ENCODE measurements at places on chromosomes 5 and 9.

DNA sequence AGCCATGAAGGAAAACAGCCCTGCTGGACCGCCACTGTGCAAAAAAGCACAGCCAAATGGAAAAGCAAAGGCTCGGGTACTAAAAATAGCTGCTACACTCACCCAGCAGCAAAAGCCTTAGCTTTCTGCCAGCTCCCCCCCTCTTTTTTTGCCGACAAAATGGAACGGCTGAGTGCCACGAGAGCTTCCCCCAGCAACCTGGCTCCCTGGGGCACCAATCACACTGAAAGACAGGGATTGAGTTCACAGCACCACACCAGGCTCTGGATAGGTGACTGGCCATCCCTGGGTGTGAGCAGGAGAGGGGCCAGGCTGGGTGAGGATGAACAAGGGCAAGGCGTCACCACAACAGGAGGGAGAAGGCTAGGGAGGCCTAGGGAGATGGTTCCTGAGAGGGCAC lies 66.7 kb downstream of the SIL1 start:
- no peak for DNase-seq

DNA sequence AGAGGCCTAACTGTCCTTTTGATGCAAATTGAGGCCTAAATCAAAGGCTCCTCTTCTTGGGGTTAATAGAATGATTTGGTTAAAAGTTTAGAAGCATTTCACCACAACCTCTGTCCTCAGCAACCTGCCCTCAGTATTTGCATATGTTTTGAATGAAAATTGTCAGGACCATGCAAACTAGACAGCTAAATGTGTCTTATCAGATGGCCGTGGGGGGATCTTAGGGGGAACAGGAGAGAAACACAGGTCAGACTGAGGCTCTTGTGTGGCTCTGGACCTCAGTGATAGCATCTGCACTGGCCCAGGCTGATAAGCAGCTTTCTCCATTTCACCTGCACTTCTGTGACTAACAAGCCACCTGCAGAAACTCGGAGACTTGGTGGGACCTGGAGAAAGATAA lies 49.0 kb downstream of the FOXI1 start:
- no peak for DNase-seq

DNA sequence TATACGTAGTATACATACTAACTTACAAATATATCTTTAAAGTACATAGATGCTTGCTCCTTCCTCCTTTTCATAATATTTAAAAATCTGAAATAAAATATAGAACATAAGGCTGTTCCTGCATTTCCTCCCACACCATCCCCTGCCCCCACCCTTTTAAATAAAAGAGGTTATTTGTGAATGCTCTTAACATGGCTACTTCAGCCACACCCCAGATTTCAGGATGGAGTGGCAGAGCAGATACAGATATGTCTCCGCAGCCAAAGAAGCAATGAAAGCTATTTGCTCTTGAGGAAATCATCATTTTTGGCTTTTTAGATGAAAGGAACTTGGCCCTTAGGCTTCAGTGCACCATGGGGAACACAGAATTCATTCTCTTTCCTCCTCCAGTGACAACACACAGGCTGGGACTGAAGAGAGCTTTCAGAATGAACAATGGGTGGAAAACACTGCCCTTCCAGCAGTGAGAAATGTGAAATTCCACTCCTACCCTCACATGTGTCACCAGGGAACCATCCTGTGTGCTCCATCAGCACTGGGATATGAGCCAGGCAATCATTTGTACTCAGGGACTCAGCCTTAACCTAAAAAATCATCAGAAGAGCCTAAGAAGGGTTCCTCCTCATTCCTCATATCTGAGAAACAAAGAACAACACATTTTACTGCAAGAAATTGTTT lies 134.3 kb downstream of the PPP2R2B start:
- no peak for DNase-seq

DNA sequence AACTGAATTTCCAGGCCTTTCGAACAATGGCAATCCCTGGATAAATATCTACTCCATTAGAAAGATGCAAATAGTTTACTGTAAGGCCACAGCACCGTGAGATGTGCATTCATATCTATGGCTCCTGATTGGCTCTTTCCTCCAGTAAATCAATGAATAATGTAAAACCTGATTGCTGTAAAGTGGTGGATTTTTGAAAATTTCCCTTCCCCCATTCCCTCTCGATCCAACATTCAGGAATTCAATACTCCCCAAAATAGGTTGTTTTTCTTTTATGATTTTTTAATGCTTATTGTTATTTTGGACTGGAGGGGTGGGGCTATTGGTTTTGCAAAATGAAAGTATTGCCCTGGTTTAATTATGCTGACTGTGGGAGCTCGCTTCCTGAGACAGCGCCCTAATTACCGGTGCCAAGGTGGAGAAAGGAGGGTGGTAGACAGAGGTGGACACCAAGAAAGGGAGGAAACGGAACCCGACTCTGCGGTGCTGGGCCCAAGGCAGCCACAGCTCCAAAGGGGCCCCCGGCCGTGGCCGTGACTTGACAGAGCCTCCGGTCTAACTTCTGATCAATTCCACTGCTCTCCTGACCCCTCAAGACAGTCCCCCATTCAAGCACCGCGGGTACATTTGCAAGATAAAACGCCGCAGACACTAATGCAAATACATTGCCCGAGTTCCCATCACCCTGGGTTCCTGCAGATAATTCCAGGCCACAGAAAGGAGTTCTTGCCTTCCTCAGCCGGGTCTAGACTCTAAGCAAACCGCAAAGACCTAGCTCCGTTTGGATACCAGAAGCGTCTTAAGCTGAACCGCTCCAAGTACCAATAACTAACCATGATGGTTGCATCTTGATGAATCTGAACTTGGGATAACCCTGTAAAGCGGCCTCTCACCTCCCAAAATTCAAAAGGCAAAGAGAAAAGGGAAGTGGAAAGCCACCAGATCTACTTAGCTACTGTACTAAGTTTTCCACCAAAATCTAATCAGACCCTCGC lies 211.2 kb downstream of the MEF2C start:
- no peak for DNase-seq

DNA sequence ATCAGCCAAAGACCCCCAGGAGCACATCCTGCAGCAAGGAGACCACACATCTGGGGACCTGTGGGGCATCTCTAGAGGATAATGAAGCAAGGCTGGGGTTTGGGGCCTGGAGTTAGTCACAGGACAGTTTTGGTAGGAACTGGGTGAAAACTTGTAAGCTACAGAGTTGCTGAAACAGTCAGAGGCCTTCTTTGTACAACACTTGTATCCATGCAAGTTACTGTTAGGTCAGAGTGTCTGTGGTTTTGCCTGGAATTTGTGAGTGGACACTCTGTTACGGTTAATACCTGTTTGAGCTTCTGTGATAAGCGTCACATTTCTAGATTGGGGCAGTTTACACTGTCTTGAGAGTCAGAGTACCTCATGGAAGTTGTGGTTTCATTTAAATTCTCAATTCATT lies 22.6 kb upstream of the ASPN start:
- DNase-seq: no peak

GRCh38 chr9:33661176-33661575 lies 134.2 kb upstream of the PRSS3 start:
- DNase-seq: no peak

- no peak for DNase-seq
Measured at GRCh38 chr5:149550594-149551226, 529 bp downstream of the CSNK1A1 start.

DNA sequence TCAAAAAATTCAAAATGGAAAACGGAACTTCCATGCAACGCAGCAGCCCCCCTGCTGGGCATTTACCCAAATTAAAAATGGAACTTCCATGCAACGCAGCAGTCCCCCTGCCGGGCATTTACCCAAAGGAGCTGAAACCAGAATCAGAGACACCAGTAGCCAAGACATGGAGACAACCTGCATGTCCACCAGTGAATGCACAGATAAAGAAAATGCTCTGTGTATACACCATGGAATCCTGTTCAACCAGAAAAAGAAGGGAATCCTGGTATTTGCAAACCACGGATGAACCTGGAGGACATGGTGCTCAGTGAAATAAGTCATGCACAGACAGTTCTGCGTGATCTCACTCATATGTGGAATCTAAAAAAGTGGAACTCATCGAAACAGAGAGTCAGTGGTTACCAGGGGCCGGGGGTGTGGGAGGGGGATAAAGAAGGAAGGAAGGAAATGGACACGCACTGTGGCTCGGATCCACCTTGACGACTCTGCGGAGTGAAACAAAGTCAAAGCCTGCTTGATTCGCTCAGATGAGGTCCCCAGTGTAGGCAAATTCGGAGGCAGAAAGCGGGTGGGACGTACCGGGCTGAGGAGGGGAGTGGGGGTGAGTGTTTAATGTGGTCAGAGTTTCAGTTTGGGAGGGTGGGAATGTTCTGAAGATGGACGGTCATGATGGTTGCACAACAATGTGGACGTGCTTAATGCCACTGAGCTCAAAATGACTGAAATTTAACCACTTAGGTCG lies 40.2 kb upstream of the EXOC3 start:
- no peak for DNase-seq

DNA sequence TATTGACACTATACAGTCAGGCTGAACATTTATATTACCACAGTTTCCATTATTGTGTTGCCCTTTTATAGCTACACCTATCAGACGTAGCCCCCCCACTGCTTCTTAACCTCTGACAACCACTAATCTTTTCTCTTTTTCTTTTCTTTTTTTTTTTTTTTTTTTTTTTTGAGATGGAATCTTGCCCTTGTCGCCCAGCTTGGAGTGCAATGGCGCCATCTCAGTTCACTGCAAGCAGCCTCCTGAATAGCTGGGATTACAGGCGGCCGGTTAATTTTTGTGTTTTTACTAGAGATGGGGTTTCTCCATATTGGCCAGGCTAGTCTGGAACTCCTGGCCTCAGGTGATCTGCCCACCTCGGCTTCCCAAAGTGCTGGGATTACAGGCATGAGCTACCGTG lies 75.4 kb downstream of the UHRF2 start:
- DNase-seq: no peak

DNA sequence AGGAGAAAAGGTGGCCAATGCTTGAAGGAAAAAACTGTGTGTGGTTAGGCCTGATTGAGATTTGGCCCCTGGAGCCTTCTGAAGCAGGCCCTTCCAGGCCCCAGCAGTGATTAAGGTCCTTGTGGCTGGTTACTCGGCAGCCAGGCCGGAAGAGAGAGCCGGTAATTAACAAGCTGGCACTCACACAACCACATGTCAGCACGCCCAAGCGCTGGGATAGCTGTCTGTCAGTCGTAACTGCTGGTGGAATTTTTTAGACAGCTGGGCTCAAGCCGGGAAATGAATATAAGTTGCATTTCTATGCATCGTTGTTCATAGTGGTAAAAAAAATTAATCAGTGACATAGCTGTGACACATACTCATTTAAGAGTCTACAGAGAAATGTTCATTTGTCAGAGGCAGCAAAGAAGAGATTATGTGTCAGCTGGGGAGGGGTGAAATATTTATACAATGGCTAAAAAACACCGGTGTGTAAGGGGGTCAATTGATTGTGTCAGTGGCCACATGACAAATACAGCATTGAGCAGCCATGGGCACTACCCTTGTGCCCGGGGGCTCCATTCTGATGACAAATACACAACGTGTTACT lies 13.7 kb upstream of the ARAP3 start:
- DNase-seq: no peak

DNA sequence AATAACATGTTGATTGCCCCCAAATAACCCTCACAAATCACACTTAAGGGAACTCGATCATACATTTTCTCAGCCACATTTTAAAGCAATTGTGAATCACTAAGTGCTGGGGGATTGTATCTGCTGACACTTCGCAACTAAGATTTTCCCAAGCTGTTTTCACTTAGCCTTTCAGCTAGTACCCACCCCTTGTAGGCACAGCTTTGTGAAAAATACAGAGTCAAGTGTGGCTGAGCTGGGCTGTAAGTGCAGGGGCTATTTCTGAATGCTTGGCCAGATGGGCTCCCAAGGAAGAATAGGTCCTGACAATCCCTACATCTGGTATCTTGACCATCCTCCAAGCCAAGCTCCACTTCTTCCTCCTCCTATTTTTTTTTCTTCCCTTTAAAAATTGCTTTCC lies 289.2 kb upstream of the NMUR2 start:
- no peak for DNase-seq

GRCh38 chr5:143244000-143244736 lies 159.3 kb downstream of the NR3C1 start:
- no peak for DNase-seq

GRCh38 chr5:178126556-178126955 lies 4.3 kb upstream of the RMND5B start:
- DNase-seq: no peak

DNA sequence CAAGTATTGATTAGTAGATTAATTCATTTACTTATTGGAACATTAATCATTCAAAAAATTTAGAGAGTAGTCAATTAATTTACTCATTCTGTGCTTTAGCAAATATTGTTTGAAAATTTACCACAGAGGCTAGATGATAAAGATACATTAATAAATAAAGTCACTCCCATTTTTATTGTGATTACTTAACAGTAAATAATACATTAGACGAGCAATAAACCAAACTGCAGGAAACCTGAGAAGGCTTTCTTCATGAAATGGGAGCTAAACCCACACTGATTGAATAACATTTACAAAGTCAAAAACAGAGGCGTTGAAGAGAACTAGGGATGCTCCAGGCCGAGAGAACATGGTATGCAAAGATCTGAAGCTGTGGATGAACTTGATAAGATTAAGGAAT lies 38.8 kb upstream of the PRDM9 start:
- no peak for DNase-seq

DNA sequence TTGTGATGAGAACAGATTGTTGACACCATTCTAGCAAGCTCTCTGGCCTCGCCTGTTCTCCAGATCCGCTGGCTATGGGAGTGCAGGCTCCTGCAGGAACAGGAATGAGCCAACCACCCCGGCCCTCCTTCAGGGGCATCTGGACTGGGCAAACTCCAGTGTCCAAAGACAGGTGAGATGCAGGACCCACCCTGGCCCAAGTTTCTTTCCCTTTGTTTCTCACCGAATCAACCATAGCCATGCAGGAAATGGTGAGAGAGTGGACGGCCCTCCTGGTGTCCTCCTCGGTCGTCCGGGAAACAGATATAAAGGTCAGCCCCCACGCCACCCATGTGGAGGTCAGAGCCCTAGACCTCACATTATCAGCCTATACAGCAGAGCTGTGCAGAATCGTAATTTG lies 108.6 kb upstream of the IRX2 start:
- DNase-seq: no peak

- no peak for DNase-seq
Measured at GRCh38 chr5:42992088-42992879, 47.8 kb downstream of the ANXA2R start.

DNA sequence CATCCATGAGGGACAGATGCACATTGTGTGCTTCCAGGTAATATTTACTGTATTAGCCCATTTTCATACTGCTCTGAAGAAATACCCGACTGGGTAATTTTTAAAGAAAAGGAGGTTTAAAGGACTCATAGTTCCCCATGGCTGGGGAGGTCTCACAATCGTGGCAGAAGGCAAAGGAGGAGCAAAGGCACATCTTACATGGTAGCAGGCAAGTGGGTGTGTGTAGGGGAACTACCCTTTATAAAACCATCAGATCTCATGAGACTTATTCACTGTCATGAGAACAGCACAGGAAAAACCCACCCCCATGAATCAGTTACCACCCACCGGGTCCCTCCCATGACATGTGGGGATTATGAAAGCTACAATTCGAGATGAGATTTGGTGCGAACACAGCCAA lies 148.8 kb upstream of the FBXL17 start:
- DNase-seq: no peak
